ENCODE measurements at places on chromosomes 1 and 21.

- DNase-seq, result no peak
Observed at GRCh38 chr1:160354388-160354985, 11.3 kb downstream of the NCSTN start.

DNA sequence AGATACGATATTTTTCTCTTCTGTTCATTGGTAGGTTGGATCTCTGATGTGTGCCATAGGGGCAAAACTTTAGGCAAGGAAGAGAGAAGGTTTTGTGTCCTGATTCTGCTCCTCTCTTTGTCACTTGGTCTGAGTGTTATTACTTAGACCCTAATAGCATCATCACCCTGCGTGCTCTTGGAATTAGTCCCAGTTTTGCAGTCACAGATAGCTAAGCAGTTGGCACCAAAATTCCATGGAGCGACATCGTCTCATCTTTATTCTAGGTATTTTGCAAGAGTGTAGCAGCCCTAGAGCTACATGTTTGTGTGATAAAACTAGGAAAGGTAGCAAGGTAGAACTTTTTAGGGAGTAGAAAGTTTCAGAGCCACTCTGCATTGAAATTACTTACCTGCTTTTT lies 23.8 kb downstream of the PIP5K1A start:
- no peak for DNase-seq

GRCh38 chr1:18597160-18598042 lies 33.2 kb upstream of the PAX7 start:
- DNase-seq, result peak; percentile 48

DNA sequence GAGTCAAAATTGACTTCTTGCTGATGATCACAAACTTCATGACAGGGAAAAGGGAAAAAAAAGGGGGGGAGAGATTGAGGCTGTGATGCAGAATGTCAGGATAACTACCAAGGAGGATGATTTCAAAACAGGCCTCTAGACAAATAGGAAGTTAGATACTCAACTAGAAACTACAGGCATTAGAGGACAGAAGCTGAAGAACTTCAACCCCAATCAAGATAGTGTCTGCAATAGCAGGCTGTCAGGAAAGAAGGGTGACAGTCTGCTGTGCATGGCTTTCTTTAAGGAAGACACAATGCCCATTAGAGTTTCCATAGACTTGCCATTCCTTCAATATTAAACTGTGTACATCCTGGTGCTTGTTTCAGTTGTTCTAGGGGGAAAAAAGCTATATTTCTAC lies 257.2 kb downstream of the TTLL7 start:
- DNase-seq, result no peak

DNA sequence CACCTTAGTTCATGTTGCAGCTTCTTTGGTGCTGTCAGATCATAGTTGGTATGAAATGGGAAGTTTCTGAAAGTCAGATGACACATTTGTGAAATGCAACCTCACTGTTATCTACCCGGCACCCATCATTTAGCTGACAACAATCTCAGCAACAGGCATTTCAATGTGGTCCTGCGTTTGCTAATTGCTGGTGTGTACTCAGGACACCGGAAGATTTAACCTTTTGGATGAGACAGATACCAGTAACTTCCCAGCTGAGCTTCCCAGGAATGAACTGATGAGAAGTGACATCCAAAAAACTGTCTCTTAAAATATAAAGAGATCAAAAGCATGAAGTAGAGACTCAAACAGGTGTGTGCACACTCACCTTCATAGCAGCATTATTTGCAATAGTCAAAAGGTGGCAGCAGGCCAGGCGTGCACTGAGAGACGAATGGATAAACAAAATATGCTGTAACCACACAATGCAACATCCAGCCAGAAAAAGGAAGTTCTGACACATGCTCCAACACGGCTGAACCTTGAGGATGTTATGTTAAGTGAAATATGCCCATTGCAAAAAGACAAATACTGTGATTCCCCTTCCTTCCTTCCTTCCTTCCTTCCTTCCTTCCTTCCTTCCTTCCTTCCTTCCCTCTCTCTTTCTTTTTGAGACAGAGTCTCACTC lies 7.9 kb upstream of the CLDN14 start:
- no peak for DNase-seq

DNA sequence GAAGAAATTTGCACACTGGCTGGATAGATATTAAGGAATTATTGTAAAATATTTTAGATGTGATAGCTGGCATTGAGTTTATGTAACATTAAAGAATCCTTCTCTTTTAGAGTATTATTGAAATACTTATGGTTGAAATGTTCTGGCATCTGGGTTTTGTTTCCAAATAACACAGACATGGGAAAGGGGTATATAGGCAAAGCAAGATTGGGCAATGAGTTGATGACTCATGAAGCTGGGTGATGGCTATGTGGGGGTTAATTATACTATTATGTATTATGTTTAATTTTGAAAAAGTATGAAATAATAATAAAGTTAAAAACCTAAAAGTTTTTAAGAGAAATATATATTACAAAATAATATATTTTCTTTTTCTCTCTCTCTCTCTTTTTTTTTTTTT lies 12.5 kb upstream of the PTPN14 start:
- DNase-seq, result no peak

DNA sequence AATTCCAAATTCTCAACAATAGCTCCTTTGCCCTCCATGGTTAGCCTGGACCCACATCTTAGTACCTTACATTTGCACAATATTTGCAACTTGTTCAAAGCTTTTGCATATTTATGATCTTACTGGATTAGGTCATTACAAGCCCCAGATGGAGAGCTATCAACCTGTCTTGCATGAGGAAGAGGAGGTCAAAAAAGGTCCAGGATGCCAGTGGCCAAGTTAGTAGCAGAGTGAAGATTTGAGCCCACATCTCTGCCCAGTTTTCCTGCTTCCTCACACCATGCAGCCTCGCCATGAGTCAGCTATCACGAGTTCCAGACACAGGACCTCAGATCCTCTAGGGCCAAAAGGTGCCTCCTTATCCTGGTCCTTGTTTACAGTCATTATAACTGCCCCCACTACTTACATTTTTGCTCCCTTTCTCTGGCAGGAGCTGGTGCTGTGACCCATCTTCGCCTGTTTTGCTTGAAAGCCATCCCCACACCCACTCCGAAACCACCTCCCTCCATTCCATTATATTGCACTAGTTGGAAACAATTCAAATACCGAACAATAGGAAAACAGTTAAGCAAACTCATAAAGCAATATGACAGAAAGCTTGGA lies 5.0 kb upstream of the AHCYL1 start:
- no peak for DNase-seq

- no peak for DNase-seq
Observed at GRCh38 chr1:11187494-11187893, 1.7 kb upstream of the ANGPTL7 start.

DNA sequence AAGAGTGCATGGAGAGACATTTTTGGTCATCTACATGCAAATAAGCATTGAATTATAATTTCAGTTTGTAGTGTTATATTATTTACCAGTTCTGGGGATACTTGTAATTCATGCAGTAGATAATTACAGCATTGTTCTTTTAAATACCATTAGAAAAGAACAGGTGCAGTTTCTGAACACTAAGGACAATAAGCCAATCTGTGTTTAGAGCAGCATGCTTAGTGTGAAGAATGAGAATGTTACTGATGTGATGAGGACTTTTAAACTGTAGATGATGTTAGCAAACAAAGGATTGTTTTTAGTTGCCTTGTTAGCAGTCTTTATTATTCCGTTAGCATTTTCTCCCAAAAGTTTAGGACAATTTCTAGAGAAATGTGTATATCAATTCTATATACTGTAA lies 348.3 kb downstream of the BRINP3 start:
- no peak for DNase-seq

DNA sequence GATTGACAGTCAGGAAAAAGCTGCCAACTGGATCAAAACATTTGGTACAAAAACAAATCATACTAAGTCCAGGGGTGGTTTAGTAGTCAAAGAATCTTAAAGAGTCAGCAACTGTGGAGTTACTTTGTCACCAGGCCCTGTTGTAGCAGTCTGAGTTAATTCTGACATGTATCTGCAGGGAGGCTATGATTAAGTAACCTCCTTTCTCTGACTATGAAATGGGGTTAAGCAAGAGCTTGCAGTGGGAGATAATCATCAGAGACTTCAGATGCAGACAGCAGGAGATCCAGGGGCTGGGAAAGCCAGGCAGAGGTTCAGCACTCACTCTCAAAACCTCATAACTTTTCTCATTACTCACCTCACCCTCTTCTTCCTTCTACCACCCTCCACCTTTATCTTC lies 99.2 kb upstream of the BTG3 start:
- DNase-seq, result no peak

DNA sequence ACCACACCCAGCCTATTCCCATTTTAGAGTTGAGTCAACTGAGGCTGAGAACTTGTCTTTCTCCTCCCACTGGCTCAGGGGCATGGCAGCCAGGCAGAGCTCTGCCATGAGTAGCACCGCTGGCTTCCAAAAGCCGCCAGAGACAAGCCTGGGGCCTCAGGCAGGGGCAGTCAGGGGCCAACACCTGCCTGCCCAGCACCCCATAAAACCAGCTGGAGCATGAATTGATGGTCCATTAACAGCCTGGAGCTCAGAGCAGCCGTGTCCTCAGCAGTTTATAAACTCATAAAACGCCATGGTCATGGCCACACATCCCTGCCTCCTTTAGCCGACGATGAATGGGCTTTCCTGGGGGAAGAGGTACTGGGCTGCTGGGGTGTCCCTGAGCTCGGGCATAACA lies 50.6 kb upstream of the PAX7 start:
- no peak for DNase-seq

GRCh38 chr1:165053351-165053750 lies 303.2 kb downstream of the LMX1A start:
- DNase-seq, result no peak

DNA sequence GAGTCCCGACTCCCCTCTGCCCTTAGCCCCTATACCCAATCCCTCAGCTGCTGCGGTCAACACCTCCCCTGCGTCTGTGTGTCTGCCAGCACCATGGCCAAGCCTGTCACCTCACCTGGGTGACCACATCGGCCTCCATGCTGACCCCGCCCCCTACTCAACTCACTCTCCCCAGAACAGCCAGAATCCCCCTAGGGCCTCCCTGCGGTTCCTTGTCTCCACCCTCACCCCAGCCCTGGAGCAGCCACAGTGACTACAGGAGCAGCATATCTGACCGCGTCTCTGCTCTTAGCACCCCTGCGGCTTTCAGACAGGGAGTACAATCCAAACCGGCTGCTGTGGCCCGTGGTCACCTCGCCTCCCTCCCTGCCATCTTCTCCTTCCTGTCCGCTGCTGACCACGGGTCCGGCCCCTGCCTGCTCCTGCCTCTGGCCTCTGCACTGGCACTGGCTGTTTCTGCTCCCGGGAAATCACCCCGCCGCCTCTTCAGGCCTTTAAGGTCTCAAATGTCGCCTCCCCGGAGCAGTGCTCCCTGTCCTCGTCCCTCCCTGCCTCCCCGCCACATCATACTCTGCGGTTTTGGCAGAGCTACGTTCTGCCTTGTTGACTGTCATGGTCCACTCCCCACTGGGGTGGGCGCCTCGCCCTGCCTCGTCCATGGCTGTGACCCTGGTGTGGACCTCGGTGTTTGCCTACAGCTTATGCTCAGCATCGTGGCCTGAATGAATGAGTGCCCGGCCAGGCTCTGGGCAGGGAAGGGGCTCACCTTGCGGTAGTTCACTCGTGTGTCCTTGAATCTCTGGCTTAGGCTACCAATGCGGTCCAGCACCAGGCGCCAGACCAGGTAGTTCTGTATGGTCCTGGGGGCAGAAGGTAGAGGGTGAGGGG lies 11.1 kb downstream of the PRXL2B start:
- DNase-seq, result no peak

DNA sequence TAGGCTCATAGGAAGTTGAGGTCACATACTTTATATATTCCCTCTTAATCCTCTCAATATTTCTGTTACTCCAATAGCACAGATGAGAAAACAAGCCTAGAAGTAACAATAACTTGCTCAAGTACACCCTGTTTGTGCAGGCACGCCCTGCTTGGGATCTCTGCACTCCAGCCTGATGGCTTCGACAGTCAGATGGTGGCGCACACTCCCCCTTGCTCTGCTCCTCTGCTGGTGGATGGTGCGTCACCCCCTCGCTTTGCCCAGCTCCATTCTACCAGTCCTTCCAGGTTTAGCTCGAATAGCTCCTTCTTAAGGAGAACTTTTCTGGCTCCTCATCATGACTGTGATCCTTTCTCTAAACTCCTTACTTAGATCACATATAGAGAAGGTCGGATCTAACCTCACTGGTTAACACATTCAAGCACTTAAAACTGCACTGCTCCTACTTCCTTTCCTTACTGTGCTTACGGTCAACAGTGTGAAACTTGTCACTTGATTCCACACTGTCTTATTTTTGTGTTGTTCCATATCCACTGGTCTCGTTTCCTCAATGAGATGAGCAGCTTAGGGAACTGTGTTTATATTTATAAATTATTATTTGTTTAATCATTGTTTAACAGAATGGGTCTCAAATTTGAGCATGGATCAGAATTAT lies 3.0 kb downstream of the TSPAN2 start:
- DNase-seq, result no peak

GRCh38 chr1:33517596-33518250 lies 45.3 kb downstream of the ZSCAN20 start:
- no peak for DNase-seq

DNA sequence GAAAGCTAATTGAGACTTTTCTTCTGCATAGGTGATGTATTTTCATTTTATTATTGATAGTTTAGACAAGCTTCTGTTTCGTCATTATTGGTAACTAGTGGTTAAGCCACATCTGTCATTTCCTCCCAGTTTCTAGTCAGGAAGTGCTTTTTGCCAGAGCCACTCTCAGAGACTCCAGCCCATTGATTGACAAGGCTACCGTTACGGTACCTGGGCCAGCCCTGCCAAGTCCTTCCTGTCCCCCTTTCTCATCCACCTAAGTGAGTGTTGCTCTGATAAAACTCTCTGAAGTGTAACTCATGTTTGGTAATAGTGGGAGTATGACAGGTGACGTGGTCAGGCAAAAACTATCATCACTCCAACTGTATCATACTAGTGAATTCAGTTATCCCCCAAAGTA lies 29.6 kb upstream of the AGL start:
- DNase-seq, result peak; percentile 27

DNA sequence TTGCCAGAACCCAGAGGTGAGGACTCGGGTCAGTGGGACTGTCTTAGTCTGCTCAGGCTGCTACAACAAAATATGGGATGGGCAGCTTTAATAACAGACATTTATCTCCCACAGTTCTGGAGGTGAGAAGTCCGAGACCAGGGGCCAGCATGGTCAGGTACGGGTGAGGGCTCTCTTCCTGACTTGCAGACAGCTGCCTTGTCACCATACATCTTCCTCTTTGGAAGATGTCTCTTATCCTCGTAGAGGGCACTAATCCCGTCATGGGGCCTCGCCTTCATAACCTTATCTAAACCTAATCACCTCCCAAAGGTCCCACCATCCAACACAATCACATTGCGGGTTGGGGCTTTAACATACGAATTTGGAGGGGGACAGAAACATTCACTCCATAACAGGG lies 51.9 kb downstream of the GLUL start:
- DNase-seq, result no peak

- no peak for DNase-seq
Observed at GRCh38 chr1:7363450-7363849, 407.6 kb upstream of the VAMP3 start.

GRCh38 chr1:5839881-5840550 lies 152.2 kb downstream of the NPHP4 start:
- no peak for DNase-seq
